Activated T-helper 1 cell treated with Interleukin-2 at 50 U/mL for 16 hours (primary cell): ENCODE measurements at places on chromosomes 13 and 19.
A peak's percentile ranks its signal among the peaks of the same experiment; 100 is the strongest.

- DNase-seq: no peak
These were observed 19.4 kb upstream of the KLF5 start for GRCh38 chr13:73039201-73040108.

GRCh38 chr19:41699231-41699967 lies 9.0 kb upstream of the CEACAM5 start:
- DNase-seq: no peak

DNA sequence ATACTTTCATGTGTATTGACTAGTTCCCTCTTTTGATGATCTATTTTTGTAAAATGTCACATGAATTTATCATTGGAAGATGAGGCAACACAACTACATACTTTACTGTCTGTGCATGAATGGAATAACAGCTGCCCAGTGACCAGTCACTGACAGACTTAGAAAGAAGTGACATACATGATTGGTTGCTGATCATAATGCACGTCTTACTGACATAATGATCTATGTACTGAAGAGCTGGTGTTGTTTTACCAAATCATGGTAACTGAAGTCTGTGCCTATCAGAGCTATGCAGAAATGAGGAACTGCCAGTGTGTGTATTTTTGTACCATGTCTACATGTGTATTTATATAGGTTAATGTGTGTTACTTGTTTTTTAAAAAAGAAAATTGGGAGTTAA lies 26.5 kb downstream of the GPR18 start:
- no peak for DNase-seq

- DNase-seq: no peak
These were observed 6.4 kb downstream of the ARHGEF7 start for GRCh38 chr13:111121506-111121905.

- no peak for DNase-seq
These were observed 54.0 kb downstream of the RFX2 start for GRCh38 chr19:6056282-6056741.

GRCh38 chr19:52638601-52639000 lies 446 bp upstream of the ZNF83 start:
- DNase-seq: no peak

DNA sequence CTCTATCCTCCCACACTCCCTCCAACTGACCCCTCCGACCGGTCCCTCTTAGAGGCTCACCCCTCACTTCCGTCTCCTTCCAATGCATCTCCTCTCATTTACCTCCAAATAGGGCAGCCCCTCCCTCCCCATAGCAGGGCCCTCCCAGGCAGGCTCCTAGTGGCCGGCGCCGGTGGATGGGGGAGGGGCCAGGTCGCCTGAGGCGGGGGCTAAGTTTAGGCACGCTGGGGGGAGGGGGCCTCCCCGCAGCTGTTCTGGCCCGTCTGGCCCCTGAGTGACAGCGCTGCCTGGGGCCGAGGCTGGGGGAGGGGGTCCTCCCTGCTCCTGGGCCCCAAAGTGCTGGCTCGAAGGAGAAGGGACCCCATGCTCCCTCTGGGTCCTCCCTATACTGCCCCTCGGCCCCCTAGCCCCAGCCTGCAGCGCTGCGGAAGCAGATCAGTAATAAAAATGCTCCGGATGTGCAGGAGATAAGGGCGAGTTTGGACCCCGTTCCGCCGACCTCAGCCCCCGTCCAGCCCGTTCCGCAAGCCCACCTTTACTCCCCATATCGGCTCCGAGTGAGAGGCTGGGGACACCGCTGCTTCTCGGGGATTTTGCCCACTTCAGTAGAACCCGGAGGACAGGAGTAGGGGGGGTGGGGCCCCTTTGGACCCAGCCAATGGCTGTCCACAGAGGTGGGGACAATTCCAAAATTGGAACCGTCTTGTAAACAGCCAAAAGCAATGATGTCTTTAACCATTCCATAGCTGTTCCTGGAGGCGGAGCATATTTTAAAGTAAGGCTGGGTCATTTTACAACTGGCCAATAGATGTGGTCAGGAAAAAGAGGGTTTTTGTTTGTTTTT lies 4.0 kb downstream of the RTN2 start:
- DNase-seq: no peak

DNA sequence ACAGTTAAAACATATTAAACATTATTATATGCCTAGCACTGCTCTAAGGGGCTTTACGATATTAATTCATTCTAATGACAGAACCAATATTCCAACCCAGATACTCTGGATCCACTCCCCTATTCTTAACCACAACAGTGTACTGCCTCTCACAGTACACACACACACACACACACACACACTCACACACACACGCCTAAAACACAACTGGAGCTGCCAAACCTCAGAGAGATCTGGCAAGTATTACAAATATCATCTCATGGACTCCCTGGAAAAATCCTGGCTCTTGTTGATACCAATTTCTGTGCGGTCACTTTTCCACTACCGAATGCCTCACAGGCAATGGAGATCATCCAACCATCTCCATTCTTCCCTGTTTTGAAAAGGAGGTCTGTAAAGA lies 1.3 kb downstream of the ZNF780A start:
- no peak for DNase-seq

DNA sequence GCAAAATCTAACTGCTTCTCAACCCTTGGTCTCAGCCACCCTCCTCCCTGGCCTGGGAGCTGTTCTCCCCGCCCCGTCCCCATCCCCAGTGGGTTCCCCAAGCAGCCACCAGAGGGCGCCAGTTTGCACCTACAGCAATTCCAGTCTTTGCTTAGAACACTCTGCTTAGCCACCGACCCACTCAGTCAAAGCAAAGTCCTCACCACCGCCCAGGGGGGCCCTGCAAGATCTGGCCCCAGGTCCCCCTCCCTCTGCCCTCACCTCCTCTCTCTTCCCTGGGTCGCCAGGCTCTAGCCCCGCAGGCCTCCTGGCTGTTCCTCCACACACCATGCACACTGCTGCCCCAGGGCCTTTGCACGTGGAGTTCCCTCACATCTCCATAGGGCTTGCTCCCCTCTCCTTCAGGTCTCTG lies 12.4 kb downstream of the TMEM143 start:
- DNase-seq: peak; percentile 63

DNA sequence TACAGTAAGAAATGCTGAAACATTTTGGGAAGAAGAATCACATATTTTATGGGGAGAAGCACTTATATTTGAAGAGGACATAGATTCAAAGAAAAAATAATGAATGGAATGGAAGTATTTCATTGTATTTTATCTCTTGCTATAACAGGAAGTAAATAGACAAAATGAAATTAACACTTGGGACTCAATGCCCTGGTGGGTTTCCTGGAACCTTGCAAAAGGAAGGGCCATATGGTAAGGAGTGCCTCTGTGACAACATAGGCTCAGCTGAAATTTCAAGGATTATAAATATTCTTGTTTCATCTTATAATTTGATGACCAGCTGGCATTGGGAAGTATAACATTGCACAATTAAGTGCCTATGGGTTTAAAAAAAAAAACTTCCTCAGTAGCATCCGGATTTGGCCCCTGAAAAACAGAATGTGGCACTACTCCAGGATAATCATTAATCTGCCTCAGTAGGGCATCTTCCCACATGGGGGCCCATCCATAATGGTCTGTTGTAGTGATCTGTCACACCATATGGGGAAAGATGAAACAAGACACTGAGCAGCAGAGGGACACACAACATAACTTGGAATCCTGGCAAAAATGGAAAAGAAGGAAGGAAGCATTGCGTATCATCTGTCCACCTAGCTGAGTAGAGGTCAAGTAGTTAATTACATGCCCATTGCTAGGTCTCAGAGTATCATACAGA lies 321.6 kb downstream of the NDFIP2 start:
- DNase-seq: no peak

- no peak for DNase-seq
These were observed 4.1 kb downstream of the IER2 start for GRCh38 chr19:13154241-13154778.

DNA sequence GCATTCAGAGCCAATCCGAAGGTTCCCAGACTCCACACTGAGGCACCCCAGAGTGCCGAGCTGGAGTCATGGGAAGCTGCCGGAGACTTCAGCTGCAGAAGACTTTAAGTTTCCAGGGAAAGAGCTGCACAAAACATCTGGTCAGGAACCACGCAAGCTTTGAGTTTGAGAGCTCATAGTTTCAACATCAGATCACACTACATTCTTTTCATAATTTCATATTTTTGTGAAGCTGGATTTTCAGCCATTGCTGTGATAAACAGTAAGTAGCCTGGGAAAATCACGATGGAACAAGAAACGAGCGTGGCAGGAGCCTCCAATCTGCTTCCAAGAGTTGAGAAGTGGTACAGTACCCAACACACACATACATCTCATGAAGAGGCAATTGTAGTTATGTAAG lies 25.5 kb upstream of the ATP12A start:
- no peak for DNase-seq
